ENCODE measurements at places on chromosomes 11 and 22.

- DNase-seq, result no peak
Measured at GRCh38 chr11:83801799-83802198, 515.6 kb upstream of the CCDC90B start.

GRCh38 chr11:70034740-70035365, 43.3 kb upstream of the ANO1 start:
- DNase-seq, result no peak

DNA sequence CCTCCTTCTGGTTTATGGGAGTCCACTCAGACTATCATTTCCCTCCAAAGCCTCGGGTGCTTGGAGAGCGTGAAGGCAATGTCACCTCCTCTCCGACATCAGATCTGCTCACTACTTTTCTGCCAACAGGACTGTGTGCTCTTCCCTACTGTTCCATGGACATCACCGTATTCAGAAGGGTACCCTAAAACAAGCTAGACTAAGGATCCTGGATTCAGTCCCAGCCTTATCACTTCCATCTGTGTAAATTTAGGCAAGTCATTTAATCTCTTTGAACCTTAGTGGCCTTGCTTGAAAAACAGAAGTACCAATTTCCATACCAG, 78.2 kb downstream of the KCNC1 start:
- no peak for DNase-seq

GRCh38 chr22:42001121-42001520, 2.5 kb downstream of the WBP2NL start:
- DNase-seq, result no peak

DNA sequence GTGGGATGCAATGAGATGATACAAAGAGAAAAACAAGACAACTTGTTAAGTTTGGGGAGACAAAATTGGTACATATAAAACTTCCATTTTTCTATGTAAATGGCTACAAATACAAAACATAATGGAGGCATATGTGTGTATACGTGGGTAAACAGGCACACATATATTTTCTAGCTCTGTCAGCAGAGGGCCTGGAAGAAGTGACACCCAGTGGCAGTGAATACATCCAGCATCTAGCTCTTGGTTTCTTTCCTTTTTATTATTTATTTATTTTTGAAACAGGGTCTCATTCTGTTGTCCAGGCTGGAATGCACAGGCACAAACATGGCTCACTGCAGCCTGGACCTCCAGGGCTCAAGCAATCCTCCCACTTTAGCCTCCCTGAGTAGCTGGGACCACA, 5.0 kb upstream of the RASL10A start:
- DNase-seq, result no peak

DNA sequence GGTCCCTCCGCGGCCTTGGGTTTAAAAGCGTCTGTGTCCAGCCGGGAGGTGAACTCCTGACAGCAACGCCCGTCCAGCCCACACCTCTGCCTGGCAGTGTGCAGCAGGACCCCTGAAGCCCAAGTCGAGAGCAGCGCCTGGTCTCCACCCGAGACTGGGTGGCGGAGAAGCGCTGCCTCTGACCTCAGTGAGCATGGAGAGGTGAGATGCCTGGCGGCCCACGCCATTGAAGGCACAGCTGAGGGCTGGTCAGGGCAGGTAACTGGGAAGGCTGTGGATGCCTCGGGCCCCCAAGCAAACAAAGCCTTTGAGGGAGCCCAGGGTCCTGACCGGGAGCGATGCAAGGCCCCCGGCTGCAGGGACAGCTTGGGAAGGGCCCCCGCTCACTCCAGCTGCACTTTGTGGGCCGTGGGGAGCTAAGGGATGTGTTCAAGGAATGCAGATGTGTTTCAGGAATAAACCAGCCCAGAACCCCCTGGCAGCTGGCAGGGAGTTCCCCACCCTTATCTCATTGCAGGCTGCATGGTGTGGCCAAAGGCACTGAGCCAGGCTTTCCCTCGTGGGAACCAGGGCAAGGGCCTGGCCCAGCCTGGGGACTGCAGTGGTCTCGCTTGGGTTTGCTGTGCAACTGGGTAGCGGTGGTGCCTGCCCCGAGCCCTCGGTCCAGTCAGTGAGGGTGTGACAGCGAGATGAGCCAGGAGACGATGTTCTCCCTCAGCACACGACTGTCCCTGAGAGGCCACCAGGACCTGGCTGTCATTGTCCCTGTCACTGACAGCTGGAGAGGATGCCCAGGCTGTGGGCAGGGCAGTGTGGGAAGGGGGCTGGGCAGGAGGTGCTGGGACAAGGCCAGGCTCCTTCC, 92.5 kb downstream of the WNT7B start:
- no peak for DNase-seq

DNA sequence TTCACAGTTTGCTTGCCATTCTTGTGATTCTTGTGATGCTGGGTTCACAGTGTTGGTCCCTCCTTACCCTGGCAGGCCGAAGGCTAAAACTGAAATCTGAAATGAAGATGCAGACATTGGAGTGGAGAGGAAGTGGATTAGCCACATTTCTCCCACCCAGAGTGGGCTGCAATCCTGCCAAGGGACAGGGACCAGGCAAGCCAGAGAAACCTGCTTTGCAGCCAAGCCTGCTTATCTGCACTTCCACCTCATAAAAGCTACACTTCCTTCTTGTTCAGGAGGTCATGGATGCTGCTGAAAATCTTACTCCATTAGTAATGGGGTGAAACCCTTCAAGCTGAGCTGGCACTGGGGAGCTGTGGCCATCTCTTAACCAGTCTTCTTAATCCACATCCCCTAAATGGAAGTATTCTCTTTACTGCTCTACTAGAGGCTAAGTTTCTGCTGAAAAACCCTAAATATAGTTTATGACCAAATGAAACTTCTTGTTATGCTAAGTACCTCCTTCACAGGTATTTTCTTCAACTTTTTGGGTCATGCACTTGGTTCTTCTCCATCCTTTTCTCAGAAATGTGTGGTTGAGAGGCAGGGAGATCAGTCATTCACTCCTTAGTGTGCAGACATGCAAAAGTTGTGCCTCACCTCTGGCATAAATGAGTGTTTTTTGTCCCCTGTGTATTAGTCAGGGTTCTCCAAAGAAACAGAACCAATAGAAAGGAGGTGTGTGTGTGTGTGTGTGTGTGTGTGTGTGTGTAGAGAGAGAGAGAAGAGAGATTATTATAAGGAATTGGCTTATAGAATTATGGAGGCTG, 133.9 kb upstream of the BMAL1 start:
- DNase-seq, result no peak

Data from amniotic stem cell (primary cell).